ENCODE measurements at places on chromosomes 11 and 22.

DNA sequence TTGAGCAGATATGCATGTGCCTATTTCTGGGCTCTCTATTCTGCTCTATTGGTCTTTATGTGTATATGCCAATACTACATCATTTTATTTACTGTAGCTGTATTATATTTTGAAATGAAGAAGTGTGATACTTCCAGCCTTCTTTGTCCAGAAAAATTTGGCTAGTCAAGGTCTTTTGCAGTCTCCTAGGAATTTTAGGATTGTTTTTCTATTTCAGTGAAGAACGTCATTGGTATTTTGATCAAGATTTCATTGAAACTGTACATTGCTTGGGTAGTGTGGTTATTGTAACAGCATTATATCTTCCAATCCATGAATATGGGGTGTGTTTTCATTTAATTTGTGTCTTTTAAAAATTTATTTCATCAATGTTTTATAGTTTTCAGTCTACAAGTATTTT, 400.3 kb downstream of the AASDHPPT start:
- no peak for DNase-seq

DNA sequence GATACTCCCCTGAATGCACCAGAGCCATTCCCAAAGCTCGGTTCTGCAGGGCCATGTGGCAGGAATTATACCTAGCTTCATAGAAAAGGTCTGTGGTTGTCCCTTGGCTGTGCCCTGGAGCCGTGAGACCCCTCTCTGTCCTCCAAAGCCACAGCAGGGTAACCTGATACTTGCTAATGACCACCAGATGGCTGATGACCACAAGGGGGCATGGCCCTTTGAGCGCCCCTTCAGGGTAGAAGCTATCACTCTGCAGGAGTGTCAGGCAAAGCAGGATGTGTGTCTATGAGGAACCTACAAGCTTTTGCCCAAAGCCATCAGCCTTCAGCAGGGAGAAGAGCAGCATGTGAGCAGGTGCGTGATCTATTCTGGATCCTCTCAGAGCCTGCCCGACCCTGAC, 95.3 kb downstream of the NTM start:
- DNase-seq = no peak

DNA sequence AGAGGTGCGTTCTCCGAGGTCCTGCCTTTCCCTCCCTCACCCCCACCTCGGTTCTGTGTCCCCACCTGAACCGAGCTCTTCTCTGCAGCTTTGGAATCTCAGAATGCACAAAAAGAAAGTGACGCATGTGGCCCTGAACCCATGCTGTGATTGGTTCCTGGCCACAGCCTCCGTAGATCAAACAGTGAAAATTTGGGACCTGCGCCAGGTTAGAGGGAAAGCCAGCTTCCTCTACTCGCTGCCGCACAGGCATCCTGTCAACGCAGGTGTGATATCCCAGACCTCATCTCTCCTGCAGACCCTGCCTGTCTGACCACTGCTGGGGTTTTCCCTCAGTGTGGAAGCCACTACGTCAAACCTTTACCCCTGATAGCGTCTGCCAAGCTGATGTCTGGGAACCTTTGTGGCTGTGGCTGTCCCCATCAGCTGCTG, 13.9 kb downstream of the ACP2 start:
- DNase-seq = no peak

DNA sequence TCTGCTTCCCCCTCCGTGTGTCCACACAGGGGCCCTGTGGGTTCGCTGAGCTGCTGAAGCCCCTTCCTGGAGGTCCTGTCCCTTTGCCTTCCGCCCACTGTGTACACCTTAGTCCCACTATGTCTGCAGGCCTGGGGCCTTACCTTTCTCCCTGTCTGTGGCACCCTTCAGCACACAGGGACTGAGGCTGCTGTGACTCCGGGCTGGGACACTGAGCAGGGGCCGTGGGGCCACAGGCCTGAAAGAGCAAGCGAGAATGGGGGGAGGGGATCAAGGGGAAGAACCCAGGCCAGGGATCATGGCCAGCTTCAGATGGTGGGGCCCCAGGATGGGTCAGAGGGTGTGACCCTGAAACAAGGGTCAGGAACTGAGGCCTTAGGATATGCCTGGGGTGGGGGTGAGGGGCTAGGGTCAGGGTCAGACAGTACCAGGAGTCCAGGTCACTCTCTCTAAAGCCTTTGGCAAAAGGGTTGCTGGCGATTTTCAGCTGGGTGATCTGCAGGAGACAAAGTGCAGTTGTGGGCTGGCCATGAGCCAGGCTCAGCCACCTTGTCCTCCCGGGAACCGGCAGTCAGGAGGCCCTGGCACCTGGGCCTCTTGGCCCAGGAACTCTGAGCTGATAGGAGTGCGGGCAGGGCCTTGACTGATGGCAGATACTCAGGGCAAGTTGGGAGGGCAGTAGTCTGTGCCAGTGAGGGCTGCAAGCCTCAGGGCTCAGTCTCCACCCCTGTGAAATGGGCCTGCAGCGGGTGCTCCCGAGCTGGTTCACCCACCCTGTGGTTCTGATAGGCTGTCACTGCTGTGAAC, 2.6 kb upstream of the NUDT8 start:
- DNase-seq = no peak

- DNase-seq = no peak
Observed at GRCh38 chr22:27628891-27629631, 172.5 kb downstream of the MN1 start.

DNA sequence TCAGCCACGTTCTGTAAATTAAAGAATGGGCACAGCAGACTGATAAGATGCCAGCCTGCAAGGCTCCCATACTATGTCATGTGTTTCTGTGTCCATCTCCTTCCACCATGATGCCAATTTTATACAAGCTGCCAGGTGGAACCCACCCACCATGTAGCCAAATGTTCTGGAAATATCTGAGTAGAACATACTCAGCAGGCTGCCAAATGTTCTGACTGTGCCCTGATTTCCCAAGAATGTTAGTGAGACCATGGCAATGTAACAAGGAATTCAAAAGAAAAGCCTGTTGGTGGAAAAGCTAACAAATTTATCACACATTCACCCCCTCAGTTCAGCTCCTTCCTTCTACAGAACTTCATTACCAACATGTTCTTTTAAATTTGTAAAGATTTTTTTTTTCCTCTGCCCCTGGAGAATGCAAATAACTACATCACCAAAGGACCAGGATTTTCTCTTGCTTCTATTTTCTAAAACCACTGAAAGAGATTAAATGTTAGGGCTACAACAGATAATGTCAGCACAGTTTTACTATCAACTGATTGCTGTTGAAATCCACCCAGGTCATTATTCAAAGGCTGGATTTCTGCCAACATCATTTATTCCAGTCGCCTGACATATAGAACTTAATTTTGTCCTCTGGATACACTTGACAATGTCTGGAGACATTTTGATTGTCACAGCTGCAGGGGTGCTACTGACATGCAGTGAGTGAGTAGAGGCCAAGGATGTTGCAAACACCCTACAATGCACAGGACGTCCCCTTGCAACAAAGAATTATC, 3.1 kb downstream of the DMC1 start:
- DNase-seq = no peak

DNA sequence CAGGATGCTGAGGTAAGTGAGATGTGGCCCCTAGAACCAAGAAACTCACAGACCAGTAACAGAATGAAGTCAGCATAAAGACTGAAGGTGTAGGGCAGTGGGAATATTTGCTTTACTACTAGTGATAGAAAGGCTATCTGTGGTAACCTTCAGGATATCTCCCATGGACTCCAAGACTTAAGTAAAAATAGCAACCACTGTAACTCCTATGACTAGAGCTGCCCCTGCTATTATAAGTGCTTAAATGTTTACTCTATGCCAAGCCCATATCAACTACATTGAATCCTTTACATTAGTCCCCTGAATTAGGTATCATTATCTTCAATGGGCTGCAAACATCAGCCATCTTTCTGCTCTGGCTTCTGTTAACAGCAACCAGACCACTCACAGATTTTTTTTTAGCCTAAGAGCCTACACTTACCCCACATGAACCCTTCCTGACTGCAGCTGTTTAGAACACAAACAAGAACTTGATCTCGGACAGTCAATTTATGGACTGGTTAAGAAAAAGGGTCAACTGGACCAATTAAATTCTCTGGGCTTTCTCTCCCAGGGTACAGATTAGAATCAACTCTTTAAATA, 335.1 kb upstream of the API5 start:
- DNase-seq = no peak

GRCh38 chr11:114027926-114028325, 31.6 kb upstream of the ZBTB16 start:
- no peak for DNase-seq

DNA sequence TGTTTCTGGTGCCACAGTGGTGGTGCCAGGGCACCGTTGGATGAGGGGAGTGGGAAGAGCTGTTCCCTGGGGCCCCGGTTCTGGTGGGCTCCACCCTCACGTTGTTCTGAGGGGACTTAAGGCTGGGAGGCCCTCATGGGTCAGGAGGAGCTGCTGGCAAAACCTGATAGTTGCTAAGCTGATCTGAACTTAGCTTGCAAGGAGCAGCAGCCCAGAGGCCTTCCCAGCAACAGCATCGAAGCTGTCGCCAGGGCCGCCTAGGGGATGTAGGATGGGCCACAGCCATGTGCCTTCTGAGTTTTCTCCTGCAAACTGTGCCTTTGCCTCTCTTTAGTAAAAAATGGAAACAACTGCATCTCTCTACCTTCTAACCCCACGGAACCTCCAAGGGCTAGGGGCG, 240.2 kb downstream of the TBC1D22A start:
- DNase-seq = no peak

- DNase-seq = no peak
Observed at GRCh38 chr11:112652786-112653390, 308.3 kb upstream of the NCAM1 start.

GRCh38 chr11:1370186-1371025, 19.3 kb upstream of the BRSK2 start:
- DNase-seq = no peak

- peak; percentile 62 for DNase-seq
Observed at GRCh38 chr22:44648821-44649565, 53.0 kb upstream of the PRR5 start.

- no peak for DNase-seq
Observed at GRCh38 chr11:35097814-35098455, 41.0 kb upstream of the CD44 start.
